ENCODE measurements at places on chromosomes 7 and 10.
A peak's percentile ranks its signal among the peaks of the same experiment; 100 is the strongest.

DNA sequence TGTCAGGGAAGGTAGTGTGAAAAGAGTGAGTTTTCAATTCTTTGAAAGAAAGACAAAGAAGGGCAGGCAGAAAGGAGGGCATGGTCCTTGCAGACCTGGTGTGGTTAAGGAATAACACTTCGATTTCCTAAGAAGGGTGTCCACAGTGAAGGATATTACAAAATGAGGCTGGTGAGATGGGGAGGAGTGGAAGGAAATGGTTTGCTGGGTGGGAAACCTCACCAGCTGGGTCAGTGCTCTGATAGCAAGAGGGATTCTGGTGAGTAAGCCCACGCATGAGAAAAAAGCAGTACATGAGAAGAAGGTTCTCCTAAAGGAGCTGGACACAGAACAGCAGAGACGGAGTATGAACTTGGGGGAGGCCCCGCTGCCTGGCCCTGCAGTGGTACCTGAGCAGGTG lies 230.6 kb upstream of the PLXNA4 start:
- DNase-seq: no peak

DNA sequence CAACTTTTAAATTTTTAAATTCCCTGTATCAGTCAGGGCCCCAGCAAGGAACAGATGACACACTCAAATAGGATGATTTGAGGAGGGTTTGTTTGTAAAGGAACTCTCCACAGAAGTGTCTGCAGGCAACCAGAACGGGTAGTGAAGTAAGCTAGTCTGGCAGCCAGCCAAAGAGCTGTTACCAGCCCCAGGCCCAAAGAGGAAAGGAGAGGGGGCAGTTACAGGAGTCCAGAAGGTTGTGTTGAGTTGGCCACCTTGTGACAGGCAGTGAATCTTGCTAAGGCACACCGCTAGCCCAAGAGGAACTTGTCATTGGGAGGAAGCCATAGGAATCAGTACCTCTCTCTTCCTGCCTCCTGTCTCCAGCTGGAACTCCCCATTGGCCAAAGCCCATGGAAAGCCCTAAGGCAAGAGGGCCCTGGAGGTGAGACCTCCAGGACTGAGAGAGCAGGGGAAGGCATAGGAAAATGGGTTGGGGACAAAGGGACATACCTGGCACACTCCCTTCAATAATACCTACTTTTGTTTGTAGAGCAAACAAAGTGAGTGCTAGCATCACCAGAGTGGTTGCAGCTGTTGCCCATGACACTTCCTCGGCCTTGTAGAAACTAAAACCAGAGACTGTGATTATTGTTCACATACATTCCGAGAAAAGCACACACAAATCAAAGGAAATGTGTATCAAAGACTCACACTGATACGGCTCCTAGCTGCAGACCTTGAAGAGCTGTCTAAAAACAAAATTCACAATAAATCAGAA lies 25.4 kb upstream of the GATAD1 start:
- no peak for DNase-seq

DNA sequence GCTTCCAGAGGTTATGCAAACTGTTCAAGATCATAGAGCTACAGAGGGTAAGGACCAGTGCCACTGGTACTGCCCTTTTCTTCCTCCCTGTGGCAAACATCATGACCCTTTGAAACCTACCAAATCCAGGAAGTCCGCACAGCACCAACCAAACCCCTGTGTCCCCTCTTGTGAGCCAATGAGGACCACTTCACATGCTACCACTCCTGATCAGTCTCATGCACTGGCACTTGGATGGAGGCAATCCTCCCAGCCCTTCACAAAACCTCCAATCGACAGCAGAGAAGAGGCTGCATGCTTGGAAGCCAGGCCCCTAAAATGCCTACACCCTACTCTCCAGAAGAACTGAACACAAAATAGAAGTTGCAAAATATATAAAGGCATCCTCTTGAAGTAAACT lies 248.0 kb downstream of the TNS3 start:
- DNase-seq: no peak

GRCh38 chr10:84205049-84205852 lies 10.9 kb downstream of the CDHR1 start:
- DNase-seq: peak; percentile 78

DNA sequence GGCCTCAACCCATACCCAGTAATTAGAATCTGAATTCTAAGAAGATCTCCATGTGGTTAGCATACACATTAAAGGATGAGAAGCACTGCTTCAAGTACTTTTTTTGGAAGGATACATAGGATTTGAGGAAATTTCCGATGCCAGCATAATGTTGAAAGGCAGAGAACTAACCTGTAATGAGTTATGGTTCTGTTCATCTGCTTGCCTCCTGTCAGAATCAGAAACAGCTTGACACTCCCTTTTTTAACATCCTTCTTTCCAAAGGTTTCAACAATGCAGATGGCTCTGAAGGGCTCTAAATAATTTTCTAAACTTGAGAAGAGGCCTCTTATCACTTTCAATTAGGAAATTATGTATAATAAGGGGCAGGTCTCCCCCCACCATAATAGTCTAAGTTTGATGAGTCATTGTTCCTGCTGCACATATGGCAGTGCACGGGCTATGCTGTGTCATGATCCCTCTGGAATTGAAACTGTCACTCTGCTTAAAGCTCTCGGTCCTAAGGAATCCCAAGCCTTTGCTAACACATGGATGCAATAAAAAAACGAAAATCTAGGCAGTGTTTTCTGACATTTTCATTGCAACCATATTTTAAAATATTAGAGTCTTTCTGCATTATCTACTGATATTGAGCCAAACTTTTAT lies 291.2 kb upstream of the FZD1 start:
- DNase-seq: no peak

DNA sequence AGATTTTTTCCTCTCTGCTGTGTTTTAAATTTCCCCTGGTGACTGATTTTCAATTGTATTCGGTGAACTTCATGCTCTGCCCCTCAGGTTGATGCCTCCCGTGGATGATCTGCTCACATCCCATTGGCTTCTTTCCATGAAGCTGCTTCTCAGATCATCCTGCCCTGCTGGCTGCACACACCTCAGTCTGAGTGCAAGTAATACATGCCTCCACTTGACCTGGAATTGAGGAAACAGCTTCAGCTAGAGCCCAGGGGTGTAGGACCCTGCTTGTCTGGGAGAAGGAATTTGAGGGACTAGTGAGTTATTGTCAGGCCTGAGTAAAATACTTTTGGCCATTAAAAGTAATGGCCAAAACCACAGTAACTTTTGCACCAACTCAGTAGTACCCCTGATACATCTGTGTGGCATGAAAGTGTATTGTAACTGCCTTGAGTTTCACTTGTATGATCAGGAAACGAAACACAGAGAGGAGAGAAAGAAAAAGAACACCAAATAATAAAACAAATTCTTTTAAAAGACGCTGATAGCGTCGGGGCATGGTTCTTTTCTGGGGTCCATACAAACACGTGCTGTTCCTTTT lies 49.4 kb downstream of the SPAM1 start:
- DNase-seq: no peak

- no peak for DNase-seq
Measured at GRCh38 chr7:40706829-40707228, 572.0 kb downstream of the SUGCT start.

GRCh38 chr10:18647945-18648344 lies 3.4 kb downstream of the NSUN6 start:
- no peak for DNase-seq

GRCh38 chr7:8221567-8221966 lies 40.4 kb downstream of the ICA1 start:
- DNase-seq: no peak

GRCh38 chr10:107994621-107995270 lies 830.2 kb upstream of the SORCS1 start:
- no peak for DNase-seq

DNA sequence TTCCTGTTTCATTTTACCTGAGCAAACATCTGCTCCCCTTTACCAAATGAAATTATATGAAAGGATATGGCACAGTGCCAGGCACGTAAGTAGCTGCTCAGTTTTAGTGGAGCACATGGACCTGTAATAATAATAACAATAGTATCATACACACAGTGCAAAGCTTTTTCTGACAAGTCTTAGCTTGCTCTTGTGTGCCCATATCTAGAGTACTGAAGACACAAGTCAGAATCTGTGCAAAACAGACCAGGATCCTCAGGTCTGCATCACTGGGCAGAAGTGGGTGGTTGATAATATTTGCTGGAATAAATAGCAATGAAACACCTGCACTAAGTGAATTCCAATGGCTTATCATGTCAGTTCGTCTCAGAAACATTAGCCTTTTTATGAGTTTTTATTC lies 85.5 kb upstream of the DKK1 start:
- no peak for DNase-seq

DNA sequence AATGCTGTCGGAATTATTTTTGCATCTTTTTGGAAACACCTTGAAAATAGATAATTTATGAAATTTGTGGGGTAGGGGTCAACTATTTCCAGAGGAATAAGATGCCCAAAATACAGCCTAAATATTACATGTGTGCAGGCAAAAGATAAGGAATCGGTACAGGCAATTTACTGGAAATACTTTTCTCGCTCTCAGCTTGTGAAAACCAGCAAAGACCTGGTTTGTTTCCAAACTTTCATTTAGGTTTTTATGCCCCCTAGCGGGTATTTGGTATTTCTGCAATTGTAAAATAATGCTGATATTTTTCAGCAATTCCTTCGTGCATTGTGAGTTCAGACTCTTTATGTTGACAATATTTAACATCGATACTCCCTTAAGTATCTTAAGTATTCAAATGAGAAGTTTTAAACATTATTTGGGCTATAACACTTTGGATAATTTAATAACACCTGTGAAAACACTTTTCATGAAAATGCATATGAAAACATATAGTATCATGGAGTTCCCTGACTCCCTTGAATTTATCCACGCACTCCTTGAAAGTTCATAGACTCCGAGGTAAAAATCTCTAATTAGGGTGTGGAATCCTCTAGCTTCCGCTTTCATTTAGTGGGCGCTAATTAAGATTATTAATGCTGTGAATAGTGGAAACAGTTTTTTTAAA lies 132.4 kb downstream of the TSPAN12 start:
- DNase-seq: no peak

GRCh38 chr10:89351412-89351779 lies 23.6 kb downstream of the IFIT3 start:
- DNase-seq: no peak

- no peak for DNase-seq
Measured at GRCh38 chr7:81655271-81655670, 114.6 kb downstream of the HGF start.

DNA sequence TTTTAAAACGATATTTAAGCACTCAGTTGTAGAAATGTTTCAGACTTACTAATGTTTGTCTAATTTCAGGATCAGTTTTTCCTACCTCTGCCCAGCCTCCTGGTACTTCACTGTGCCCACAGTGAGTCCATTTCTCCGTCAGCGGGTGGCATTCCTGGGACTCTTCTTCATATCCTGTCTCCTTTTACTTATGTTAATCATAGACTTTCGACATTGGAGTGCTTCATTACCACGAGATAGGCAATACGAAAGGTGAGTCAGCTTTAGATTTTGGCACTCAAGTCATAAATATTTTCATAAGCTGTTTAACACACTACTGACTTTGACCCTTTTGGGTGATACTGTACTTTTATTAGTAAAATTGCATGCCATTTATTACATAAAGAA lies 2.1 kb downstream of the ENTPD7 start:
- no peak for DNase-seq

DNA sequence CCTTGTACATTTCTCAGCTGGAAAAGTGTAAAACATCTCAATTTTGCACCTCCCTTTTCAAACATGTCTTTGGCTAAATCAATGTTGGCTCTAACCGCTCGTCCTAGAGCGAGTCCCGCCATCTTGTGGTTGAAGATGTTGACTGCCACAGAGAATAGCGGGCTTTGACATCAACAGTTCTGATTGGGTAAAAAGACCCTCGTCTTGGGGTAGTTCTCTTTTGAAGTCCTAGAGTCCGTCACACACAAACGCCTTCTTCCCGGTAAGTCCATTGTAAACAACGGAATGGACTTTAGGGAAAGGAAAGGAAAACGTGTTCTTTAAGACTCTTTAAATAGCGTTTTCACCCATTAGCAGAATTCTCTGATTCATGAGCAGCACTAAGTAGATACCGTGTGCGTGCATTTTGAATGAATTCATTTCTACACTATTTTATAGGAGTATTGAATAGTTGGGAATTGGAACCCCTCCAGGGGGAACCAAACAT lies 452 bp upstream of the RPP30 start:
- DNase-seq: peak; percentile 58

- no peak for DNase-seq
Measured at GRCh38 chr10:27949528-27950241, 49.2 kb downstream of the ODAD2 start.

DNA sequence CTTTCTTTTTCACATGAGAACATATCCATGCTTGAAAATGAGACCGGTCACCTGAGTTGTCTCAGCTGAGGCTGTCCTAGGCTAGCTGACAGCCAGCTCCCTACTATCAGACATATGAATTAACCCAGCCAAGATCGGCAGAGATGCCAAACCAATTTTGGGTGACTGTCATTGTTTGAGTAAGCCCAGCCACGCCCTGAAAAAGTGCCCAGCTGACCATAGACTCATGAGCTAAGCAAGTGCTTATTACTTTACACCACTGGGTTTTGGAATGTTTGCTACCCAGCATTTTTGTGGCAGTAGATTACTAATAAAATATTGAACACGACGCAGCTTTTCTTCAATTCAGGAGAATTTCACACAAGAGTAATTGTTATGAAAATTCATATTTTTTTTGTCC lies 265.2 kb upstream of the LYZL1 start:
- no peak for DNase-seq

DNA sequence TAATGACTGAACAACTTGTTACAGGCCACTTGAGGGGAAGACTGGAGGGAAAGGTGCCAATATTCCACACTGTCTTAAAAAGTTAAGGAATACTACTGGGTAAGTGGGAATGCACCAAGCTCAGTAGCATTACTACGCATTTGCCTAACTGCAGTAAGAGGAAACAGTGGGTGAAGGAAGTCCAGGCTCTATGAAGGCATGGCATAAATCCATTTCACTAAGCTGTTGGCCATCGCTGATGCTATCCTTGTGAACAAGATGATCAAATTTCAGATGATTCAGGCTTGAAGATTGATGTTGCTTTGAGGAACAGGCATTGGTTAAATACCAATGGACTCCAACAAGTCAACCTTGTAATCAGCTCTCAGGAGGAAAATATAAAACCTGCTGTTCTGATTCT lies 44.2 kb upstream of the TES start:
- DNase-seq: no peak

- DNase-seq: no peak
Measured at GRCh38 chr7:95560674-95561073, 35.6 kb downstream of the PDK4 start.

DNA sequence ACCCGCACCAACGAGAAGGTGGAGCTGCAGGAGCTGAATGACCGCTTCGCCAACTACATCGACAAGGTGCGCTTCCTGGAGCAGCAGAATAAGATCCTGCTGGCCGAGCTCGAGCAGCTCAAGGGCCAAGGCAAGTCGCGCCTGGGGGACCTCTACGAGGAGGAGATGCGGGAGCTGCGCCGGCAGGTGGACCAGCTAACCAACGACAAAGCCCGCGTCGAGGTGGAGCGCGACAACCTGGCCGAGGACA lies 1.6 kb downstream of the VIM start:
- no peak for DNase-seq

Data from stimulated activated CD4-positive, alpha-beta T cell treated with anti-CD3 and anti-CD28 coated beads, Interleukin-15, amount 100 ng/mL, for 24 hours (primary cell).